Central memory CD4-positive, alpha-beta T cell (primary cell): ENCODE measurements at places on chromosomes 3 and 15.

GRCh38 chr3:169591983-169592644, 71.4 kb downstream of the MECOM start:
- DNase-seq: no peak

GRCh38 chr3:154967090-154967489, 113.0 kb upstream of the MME start:
- no peak for DNase-seq

GRCh38 chr3:12384451-12385233, 95.8 kb downstream of the PPARG start:
- DNase-seq: no peak

GRCh38 chr3:164326714-164327113, 751.6 kb downstream of the SI start:
- DNase-seq: no peak

DNA sequence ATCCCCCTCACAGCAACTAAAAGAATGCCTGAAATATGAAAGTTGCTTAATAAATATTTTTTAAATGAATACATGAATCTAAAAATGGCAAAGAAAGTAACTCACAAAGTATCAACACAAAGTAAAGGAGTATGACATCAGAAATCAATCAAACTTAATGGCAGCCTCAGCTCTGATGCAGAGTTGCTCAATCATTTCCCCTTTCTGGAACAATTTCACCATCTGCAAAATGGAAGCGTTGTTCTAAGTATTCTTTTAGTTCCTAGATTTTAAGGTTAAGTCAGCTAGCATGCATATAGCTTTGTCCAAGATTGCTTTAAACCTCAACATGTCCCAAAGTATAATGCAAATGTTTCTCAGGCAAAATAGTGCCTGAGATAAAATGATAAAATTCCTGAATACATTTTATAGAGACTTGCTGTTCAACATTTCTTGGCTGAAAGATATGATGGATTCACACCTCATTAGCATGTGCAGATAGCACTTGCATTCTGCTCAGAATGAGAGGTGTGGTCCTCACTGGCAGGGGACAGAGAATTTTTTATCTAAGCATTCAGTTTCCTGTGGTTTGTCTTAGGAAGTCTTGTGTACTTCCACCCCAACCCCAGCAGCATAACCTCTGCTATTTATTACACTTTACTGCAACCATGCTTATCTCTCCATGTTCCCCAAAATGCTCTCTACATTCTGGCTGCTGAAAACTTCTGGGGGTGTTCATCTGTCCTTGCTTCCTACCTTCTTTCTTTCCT, 429.3 kb downstream of the GRM7 start:
- DNase-seq: no peak

DNA sequence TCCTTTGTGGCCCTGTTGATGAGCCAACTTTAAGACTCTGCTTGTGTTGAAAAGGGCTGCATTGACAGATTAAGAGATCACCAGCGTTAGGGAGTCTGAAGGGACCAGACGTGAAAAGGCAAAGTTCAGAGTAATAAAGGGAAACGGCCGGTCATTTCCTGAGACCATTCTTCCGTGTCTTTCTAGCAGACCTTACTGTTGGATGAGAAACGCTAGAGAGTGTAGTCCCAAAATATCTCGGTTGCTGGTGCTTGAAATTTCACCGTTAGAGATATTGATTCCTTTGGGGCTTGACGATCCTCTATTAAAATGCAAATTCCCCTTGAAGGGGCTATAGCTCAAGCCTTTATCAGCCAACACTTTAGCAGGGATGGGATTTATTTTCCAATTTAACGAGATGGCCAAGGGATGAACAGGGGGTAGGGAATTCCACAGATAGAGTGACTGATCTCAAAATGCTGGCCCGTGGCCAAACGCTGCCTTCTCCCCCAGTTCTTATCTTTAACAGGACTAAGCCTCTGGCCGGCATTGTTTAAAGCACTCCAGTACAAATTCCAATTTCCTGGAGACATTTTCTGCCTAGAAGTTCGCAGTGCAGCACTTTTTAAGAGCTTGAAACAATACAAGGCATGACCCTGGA, 250.4 kb downstream of the TJP1 start:
- DNase-seq: no peak

DNA sequence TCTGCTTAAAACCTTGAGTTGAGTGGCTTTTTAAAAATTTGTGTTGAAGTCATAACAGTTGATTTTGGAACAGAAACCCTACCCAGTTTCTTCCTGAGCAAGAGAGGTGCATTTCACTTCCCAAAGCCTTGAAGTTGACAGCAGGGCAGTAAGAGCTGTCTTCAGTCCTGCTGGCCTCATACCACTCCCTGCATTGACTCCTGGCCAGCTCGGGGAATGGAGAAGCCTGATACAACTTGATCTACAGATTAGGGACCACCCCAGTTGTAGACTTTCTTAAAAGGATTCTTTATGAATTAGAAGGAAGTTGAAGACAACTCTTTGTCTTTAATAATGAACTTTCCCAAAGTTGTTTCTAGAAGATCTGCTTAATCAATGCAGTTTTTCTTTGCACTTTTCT, 90.6 kb upstream of the FLNB start:
- DNase-seq: no peak

DNA sequence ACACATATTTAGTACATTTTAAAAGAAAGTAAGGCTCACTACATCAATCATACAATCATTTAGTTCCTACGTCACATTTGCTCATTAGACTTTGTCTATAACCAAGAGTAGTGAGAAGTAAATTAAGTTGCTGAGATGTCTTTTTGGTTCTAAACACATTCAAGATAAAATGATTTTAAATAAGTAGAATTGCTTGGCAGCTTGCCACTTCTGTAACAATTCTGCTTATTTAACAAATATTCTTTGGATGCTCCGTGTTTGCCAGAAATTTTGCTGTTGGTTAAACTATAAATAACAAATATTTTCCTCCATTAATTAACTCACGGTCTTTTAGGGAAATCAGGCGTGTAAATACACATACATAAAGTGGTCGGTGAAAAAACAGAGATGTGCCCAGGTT, 18.3 kb downstream of the SUCNR1 start:
- no peak for DNase-seq

DNA sequence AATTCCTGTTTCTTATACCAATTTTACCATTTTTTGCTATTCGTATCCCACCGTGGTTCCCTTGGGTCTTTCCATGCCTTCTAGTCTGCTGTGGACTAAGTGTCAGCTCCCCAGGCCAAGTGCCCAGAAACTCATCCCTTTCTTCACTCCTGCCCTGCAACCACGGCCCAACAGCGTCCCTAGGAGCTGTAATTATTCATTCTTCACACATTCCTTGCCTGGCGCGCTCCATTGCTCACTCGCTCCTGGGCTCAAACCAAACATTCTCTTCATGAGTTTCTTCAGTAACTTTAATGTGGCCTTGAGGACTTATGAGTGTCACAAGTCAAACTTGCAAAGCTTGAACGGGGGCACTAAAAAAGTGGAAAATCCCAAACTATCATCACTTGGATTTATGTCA, 15.7 kb downstream of the GABRB3 start:
- DNase-seq: no peak

DNA sequence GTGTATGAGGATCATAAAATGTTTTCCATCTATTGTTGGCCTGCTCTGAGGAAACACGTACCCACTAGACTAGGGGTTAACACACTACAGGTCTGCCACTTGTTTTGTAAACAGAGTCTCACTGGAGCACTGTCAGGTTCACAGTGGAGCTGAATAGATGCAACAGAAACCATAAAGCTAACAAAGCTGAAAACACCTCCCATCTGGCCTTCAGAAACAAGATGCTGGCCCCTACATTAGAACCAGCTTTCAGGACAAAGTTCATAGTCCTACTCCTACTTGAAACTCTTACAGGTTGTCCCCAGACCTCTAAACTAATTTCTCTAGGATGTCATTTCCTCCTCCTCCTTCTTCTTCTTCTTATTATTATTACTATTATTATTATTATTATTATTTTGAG, 42.3 kb downstream of the SNX4 start:
- DNase-seq: no peak

DNA sequence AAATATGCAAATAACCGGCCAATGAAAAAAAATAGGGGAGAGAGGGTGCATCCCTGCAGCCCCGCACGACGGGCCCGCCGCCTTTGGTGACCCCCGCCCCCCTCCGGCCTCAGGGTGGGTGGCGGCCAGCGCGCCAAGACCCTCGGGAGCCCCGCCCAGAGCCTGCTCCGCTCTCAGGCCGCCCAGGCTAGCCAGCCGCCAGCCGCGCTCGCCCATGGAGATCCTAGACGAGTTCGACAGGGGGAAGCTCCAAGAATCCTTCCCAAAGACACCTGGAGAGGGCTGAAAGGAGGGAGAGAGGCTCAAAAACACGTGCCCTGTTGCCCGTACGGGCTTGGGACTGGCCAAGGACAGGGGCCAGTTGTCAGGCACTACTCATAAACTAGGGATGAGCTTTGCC, 434.0 kb downstream of the NR2F2 start:
- no peak for DNase-seq
